ENCODE measurements at places on chromosomes 4 and X.

DNA sequence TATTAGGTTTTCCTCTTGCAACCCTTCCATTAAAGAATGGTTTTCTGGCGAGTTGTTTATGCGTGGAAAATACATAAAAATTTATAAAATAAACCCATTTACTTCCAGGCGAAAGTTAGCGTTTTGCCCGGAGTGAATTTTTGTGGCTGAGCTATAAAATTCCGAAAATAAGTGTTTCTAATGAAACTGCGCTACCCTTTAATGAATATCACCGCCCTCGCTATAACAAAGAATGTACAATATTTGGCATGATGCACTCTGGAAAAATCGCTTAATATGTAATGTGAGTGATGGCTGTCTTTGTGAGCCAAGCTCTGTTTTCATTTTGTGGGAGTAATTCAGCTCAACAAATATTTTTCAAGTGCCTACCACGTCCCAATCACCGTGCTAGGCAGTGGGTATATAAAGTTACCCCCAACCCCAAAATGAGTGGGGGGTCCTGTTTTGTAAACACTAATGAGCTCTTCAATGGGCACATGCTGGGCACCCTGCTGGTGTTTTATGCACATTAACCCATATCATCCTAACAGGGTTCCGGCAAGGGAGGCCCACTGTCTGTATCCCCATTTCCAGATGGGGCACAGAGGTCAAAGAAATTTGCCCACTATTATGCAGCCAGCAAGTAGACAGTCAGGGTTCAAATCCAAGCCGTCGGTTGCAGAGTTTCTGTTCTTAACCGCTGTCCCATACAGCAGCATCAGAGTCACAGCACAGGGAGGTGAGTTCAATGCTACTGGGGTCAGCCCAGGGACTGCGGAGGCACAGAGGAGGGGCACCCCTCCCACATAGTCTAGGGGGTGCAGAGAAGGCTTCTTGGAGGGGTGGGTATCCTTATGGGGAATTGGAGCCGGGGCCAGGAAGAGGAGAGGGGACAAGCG, 65.7 kb upstream of the STX18 start:
- no peak for DNase-seq

DNA sequence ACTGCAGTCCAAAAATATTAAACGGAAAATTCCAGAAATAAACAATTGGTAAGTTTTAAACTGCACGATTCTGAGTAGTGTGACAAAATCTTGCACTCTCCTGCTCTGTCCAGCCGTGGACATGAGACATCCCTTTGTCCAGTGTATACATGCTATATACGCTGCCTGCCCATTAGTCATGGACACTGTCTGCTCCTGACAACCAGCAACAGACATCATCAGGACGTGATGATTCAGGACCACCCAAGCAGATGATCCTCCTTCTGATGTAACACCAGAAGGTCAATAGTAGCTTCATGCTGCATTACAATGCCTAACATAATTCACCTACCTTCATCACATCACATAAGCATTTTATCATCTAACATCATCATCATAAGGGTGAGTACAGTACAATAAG, 36.3 kb downstream of the ATRX start:
- peak; percentile 13 for DNase-seq

- no peak for DNase-seq
These were observed 477.4 kb downstream of the ACTRT1 start for GRCh38 chrX:127574829-127575228.

- DNase-seq, result no peak
These were observed 759.6 kb downstream of the RAB28 start for GRCh38 chr4:12724510-12724909.

DNA sequence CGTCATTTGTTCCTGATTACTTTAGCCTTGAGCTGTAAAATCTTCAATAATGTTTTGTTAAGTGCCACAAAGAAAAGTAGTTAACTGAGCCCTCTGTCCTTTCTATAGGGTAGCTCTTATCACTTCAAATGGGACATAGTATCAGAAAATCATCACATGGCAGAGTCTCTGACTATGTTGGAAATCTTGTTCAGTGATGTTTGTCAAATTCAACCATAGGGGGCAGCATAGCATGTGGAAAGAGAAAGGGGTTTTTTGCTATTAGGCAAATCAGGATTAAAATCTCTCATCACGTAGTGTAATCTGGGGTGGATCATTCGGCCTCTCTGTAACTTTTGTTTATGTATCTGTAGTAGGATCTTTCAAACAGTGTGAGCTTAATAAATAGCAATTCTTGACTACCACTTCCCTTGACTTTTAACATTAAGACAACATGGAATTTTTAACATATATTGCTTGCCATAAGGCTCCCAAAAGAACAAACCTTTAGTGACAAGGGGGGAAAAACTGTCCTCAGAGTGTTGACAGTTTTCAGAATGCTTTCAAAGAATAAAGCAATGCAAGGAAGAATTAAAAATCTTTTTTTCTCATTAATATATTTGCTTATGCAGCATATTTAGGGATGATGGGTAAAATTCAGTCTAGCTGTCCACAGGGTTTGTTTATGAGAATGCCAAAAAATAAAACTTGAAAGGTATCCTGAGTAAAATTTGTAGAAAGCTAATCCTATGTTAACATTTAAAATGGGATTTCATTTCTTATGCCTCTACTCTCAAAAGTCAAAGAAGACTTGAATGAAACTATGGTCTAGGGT, 127.2 kb downstream of the FBXW7 start:
- DNase-seq, result no peak

GRCh38 chr4:91085961-91086360, 958.8 kb downstream of the CCSER1 start:
- no peak for DNase-seq

- no peak for DNase-seq
These were observed 10.6 kb upstream of the AMOT start for GRCh38 chrX:112851161-112851779.

DNA sequence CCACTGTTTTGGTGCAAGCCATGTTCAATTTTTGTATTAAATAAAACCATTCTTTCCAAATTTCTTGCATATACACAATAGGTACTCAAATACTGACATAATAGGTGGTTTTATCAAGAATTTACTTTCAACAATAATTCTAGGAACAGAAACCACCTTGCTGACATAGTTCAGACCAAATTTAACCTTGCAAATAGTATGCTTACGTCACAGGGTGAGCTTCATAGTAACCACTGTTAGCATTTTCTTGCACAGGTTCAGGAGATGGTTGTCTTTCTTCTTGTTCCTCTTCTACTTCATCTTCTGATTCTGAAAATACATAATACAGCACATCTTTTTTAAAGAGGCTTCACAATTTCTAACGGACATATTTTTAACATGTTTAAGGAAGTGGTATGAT, 17.6 kb downstream of the G3BP2 start:
- no peak for DNase-seq

GRCh38 chr4:8351931-8352367, 82.4 kb downstream of the HTRA3 start:
- no peak for DNase-seq

DNA sequence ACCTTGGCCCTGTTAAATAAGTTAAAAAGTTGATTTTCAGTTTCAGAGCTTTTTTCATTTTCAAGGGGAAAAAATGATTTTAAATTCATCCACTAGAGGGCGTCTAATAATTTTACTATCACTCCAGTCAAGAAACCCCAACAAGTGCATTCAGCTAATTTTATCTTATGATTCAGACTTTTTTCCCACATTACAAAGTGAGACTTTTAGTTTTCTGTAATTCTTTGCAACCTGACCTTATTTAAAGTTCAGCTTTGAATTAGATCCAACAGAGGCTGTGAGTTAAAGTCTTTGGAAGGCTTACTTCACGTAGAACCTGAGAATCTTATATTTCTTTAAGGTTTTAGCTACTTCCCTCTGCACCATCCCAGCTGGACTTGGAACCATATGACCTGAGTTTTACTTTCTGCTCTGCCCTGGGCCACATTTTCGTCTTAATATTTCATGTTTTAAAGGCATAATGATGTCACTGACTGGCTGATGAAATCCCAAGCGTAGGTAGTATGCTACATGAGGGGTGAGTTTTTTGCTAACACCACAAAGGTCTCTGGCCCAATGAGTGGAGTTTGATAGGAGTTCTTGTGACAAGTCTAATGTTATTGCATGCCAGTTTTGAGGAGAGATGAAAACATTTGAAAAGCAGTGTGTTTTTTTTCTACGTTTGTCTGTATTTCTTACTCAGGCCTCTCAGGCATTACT, 7.2 kb downstream of the GNRHR start:
- no peak for DNase-seq

DNA sequence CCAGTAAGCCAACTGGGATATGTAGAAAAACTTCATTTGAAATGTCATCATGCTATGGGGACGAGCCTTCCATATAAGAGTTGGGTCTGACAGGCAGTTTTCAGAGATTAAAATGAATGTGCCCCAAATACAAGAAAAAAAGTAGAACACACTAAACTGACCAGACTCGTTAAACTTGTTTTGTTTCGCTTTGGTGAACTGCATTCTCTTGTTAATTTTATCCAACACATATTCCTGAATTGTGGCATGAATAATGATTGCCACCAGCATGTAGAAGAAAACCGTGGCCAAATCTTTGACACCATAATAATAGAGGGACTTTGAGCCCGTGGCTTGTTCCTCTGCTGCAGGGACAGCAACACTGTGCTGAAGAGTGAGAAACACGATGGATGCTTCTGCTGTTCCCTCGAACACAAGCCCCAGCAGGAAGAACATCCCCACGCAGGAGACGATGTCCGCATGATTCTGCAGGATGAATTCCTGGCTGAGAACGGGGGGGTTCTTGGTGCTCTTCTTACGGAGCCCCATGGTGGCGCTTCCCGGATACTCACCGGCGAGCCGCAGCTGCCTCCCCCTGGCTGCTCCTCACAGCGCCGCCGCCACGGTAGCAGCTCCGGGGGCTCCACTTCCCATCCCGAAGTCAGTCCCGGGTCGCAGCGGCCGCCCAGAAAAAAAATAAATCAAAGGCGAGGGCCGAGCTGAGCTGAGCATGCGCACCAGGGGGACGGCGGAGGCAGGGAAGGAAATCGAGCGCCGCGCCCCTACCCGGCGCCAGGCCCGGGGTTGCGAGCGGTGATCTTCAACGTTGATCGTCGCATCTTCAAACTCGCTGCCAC, at the start of gene TRAM1L1:
TRAM1L1 (minus strand) TSS at position 711 of the 836 bp plus-strand sequence; CDS start at position 528, 183 bp downstream.
- DNase-seq, result peak; percentile 24

- no peak for DNase-seq
These were observed 53.7 kb upstream of the TMPRSS11F start for GRCh38 chr4:68183417-68183816.

GRCh38 chr4:24078347-24078962, 188.6 kb upstream of the PPARGC1A start:
- DNase-seq, result no peak

DNA sequence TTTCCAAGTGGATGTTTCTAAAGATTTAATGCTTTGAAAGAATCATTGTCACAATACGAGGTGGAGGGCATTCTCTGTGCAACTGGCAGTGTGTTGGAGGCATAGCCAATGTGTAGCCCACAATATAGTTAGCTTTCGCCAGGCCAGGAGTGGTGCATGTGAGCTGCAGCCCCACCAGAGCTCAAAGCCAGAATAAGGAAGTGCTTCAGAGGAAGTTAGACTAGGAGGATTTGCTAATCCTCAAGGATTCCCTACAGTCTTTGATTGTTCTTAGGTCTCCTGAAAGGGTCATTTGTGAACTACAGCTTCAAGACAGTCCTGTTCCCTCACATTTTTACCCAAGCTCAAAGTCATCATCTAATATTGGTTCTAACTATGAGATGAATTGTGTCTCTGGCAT, 16.4 kb downstream of the TRPC5OS start:
- DNase-seq, result no peak

DNA sequence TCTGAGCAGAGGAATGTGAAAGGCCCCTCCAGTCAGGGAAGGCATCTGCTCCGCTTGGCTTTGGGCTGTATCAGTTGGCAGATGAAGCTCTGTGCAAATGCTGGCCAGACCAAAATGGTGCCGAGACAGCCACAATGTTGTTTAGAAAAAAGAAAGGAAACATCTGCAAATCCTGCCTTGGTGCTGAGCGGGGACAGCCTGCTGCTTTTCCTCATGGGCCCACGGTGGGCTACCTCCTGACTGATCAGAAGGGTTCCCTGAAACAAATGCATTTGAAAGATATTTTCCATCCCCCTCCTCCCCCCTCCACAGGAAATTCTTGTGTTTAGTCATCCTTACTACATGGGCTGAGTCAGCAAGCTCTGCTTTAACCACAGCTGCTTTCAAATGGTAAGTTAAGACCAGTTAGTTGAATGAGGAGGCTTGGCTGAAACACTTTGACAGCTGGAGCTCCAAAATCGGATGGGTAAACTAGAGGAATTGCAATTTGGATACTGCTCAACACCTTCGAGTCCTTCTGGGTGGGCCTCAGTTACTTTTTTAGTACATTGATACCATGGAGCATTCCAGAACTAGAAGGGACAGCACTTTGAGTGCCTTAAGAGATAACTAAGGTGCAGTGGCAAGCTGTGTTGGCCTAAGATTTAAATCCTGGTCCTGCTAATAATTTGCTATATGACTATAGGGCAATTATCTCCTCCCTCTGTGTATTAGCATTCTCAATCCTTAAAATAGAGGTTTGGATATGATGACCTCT, 36.0 kb downstream of the PLAC1 start:
- DNase-seq, result no peak

- DNase-seq, result peak; percentile 15
These were observed 41.8 kb downstream of the RPS6KA3 start for GRCh38 chrX:20224814-20225487.

DNA sequence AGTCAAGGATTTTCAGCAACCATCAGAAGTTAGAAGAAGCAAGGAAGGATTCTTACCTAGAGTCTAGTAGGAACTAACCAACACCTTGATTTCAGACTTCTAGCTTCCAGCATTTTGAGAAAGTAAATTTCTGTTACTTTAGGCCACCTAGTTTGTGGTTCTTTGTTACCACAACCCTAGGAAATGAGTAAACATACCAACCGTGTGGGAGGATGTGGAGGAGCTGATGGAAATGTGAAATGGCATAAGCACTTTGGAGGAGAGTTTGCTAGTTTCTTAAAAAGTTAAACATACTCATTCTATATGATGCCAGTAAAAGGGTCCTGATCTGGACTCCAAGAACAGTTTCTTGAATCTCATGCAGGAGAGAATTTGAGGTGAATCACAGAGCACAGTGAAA, 679.4 kb downstream of the PDHA2 start:
- no peak for DNase-seq

GRCh38 chrX:13685126-13685763, 3.7 kb upstream of the RAB9A start:
- no peak for DNase-seq

DNA sequence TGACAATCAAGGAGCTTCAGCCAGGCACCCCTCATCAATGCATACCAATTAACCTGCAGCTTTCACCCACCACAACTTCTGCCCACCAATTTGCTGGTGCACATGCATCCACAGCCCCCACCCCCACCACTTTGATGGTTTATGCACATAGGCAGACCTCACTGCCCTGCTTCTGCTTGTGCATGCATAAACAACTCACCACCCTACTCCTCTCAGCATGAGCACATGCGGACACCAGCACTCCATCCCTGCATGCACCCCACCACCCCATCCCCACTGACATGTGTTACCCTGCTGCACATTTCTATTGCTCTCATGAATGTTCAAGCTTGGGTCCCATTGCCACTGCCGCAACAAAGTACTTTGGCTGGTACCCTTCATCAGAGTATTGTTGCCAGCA, 94.5 kb upstream of the GALNTL6 start:
- DNase-seq, result no peak

- no peak for DNase-seq
These were observed 116.8 kb upstream of the RPS6KA3 start for GRCh38 chrX:20383477-20383876.

GRCh38 chr4:146260521-146260920, 46.2 kb downstream of the REELD1 start:
- DNase-seq, result no peak

GRCh38 chr4:173218411-173219125, 50.0 kb downstream of the GALNT7 start:
- DNase-seq, result peak; percentile 46

- DNase-seq, result peak; percentile 9
These were observed 84.2 kb downstream of the CNOT6L start for GRCh38 chr4:77734928-77735327.
